Left forelimb (tissue), 1 donor: ENCODE measurements at places on chromosomes 7 and 10.
A peak's percentile ranks its signal among the peaks of the same experiment; 100 is the strongest.

DNA sequence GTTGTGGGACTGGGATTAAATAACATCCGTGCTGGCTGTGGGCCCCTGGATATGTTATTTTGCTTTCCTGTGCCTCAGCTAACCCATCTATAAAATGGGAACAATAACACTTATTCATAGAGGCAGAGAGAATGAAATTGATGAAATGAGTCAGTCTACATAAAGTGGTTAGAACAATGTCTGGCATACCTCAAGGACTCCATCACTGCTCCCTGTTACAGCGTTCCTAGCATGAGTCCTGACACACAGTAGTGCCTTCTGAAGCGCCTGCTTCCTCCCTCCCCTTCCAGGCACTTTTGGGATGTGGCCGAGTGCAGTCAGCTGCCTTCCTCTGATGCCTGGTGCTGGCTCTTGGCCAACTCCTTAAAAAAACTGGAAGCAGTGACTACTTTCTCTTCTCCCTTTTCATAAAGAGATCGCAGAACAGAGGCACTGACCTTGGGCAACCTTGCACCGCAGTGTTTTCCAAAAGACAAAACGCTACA is 108.4 kb upstream of the ZMIZ1 start:
- no peak for DNase-seq

GRCh38 chr10:132679217-132679595 is 106.7 kb downstream of the NKX6-2 start:
- DNase-seq: peak; percentile 28

- no peak for DNase-seq
These were observed 375 bp upstream of the FGF8 start for GRCh38 chr10:101776161-101776817.

DNA sequence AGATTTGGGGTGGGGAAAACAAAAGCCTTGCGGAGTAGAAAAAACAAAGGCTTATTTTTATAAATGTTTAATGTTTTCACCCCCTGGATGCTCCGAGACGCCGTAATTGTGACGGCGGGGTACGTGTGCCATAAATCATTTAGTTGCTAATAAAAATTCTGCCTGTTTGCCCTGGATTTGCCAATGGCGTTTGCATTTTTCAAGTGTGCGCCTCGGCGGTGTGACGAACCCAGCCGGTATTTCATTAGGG is 2.5 kb upstream of the TNRC18 start:
- no peak for DNase-seq

DNA sequence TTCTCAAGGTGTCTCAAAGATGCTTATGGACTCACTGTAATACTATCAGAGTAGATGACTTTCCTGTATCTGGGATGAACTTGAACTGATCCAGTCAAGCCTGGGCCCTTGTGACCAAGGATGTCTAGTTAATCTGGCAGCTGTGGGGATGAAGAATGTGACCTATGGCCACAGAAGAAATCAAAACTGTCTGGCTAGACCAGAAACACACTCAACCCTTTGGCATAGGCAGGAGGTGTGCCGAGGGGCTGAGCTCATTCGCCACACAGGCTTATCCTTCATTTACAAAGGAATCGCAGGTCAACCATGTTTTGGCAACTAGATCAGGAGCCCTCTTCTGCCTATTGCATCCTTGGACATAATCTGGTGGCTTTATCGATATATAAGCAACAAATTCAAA is 110.6 kb downstream of the ATXN7L1 start:
- no peak for DNase-seq

DNA sequence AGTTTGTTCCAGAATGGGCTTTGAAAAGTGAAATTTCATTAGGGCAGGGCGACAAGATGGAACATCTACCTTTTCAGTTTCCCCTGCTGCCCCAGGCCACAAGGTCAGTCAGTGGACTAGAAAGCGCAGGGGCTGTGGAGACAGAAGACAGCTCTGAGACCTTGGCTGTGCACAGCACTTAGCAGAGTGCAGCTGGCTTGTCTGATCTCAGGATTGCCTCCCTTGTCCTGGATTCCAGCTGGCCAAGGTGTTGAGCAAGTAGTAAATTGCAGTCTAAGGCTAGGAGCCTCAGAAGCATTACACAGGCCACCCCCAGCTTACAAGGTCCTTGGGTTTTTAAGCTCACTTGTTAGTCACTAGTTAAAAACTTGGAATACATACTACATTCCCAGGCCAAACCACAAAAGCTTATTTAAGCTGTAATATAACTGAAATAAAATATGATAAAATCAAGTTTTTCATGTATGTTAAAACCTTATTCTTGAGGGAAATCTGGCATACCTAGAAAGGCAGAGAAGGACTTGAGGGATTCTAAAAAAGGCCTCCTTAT is 67.3 kb upstream of the NPY start:
- no peak for DNase-seq

DNA sequence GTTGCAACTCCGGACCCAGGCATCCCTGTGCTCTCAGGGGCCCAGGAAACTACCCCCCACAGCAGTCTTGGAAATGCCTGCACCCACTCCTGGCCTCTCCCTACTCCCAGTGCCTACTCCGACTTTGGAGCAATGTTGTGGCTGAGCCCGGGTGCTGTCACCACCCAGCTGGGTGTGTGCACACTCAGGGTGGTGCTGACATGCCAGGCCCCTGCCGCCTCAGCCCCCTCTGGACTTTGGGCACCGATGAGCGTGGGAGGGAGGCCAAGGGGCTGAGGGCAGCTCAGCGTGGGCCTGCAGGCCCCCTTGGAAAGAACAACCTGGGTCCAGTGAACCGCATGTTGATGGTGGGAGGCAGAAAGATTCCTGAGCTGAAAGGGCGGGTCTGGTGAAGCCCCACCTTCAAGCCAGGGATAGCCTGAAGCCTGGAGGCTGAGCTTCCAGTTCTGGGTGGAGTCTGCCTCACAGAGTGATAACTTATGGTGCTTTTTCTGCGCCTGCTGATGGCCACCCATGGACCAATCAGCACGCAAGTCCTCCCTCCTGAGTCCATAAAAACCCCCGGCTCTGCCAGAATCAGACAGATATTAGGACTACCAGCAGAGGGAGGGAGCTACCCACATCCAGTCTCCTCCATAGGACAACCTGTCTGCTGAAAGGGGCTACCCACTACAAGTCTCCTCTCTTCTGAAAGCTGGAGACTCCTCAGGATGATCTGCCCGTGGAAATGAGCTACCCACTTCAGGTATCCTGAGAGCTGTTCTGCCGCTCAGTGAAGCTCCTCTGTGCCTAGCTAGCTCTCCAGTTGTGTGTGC is 380.4 kb upstream of the SORCS1 start:
- DNase-seq: no peak

DNA sequence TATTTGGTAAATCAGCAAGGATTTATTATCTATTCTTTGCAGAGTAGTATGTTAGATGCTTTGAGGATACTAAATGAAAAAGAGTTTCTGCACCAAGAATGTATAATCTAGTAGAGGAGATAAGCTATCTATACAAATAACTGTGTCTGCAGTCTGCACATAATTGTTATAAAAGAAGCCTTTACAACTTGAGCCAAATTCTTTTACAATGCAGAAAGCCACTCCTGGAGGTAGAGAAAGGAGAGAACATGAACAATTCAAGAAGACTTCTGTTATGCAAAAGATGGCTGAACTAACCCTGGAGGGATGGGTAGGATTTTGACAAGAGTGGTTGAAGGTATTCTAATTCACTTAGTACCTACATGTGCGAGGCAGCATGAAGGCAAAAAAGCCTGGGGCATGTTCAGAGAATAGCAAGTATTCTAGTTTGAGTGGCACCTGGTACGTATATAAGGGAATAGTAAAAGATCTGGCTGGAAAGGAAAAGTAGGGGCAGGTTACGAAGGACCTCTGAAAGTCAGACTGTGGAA is 251.1 kb upstream of the KAT6B start:
- no peak for DNase-seq

DNA sequence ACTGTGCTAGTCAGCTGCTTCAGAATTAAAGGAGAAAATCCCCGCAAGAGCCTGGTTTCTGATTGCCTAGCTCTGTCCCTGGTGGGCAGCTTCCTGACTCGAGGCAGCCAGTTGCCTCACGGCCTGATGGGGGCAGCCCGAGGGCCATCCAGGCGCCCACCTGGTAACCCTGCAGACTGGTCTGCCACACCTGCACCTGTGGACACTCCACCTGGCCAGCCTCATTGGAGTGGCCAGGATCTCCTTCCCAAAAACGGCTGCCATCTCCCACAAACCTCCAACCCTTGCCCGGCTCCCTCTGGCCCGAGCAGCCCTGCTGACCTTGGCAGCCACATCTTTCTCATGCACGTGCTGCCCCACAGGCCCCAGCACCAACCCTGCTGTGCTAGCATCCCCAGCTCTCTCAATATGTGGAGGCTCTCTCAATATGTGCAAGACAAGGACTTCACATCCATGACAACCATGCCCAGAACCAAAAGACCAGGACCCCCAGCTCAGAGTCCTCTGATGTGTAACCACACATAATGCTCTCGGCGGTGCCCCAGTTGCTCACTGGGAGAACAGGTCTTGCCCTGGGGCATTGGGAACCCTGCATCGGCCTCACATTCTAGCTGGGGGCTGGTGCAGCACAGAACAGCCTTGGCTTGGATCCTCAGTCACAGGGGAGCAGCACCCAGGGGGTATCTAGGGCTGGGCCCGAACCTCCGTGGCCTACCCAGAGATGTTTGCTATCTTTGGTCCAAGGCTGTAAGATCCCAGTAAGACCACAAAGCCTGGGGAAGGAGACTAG is 14.6 kb downstream of the DRGX start:
- no peak for DNase-seq

DNA sequence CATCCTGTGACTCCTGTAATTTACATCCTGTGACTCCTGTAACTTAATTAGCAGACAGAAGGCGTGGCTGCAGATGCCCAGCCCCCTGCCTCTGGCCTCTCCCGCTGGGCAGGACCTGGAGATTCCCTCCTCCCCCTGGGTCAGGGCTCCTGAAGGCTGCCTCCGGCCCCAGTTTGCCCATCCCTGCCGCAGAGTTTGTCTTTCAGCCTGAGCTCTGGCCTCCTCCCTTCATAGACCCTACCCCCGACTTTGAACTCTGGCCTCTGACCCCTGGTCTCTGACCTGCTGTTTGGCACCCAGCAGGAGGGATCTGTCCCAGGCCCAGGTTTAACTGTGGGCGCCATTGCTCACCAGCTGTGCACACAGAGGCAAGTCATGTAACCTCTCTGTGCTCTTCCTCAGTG is 45.6 kb downstream of the ELFN1 start:
- DNase-seq: no peak

DNA sequence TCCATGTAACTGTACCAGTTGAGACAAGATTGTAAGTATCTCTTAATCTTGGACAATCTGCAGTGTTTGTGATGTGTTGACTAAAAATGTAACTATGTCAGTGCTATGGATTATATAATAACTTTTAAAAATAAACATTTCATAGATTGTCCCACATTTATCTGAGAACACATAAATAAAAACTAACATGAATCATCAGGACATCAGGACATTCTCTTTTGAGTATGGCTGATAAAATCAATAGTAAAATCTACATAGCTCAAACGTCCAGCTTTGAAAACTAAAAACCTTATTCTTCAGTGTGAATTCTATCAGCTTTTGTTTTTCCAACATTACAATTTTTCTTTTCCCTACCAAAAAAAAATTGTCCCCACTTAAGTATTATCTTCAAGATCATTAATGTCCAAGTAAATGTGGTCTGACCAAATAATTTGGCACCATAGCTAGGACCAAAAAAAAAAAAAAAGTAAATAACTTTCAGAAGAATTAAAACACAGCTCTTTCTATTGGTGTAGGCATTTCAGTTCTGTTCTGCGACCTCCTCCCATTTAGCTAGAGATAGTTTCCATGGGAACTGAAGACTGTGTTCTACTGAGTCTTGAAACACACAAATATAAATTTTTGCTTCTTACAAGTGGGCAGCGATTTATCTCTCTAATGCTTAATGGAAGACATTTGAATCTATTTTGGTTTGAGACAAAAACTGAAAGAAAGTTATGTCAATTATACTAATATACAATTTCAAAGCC is 123.0 kb upstream of the SGCE start:
- no peak for DNase-seq

DNA sequence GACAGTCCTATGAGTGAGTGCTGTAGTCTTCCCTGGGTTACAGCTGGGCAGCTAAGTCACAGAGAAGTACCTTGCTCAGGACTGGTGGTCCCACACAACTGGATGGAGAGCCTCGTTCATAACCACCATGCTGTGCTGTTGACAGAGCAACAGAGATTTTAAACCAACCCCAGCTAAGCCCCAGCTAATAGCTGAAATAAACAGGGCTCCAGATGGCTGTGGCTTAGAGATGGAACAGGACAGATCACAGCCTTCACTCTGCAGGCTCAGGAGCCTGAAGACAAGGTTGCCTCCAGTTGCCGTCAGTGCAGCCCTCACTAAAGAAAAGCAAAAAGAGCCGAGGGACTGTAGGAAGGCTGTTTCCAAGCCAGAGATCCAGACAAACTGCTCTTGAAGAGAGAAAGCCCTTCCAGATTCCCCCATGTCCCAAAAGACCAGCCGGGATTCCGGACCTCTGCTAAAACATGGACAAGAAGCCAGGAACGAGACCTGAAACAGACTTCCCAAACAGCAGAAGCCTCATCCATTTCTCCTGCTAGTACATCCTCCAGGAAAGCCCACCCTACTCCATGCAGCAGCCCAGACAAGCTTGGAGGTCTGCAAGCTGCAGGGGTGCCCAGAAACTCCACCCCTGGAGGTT is 4.2 kb downstream of the HTRA1 start:
- peak; percentile 40 for DNase-seq

DNA sequence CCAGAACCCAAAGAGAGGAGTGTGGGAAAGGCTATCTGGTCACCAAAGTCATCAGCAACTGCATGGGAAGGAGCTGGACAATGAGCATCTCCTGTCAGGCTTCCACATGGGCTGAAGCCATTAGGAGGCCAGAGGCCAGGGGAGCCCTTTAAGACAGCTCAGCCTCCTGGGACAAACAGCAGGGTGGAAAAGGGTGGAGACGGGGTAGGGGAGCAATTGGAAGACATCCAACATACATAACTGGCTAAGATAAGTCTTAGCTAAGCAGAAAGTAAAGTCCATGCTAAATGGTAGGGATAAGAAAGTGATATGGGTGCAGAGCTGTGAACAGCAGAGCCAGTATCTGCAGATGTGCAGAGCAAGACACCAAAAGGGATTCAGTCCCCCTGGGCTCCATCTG is 1.5 kb upstream of the OAT start:
- DNase-seq: no peak

- DNase-seq: no peak
These were observed 50.6 kb downstream of the FAM241B start for GRCh38 chr10:69680610-69681009.

GRCh38 chr10:34962866-34963265 is 127.3 kb downstream of the CUL2 start:
- DNase-seq: no peak

- DNase-seq: peak; percentile 20
These were observed 169.5 kb upstream of the ZMIZ1 start for GRCh38 chr10:78899098-78899754.

- DNase-seq: no peak
These were observed 1142.3 kb upstream of the CELF2 start for GRCh38 chr10:9875353-9875752.

DNA sequence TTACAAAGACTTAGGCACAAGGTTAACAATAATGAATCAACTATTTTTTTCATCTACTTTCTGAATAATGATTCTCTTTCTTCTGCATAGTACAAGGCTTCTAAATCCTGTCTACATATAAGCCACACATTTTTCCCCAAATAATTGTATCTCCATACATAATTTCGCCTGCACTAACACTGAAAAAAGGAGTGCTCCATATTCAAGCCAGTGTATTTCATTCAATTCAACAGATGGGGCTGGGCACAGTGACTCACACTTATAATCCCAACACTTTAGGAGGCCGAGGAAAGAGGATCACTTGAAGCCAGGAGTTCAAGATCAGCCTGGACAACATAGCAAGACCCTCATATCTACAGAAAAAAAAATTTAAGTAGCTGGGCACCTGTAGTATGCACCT is 86.0 kb upstream of the ZNF800 start:
- DNase-seq: no peak
